Activated naive CD4-positive, alpha-beta T cell (primary cell): ENCODE measurements at places on chromosomes 1 and 21.

DNA sequence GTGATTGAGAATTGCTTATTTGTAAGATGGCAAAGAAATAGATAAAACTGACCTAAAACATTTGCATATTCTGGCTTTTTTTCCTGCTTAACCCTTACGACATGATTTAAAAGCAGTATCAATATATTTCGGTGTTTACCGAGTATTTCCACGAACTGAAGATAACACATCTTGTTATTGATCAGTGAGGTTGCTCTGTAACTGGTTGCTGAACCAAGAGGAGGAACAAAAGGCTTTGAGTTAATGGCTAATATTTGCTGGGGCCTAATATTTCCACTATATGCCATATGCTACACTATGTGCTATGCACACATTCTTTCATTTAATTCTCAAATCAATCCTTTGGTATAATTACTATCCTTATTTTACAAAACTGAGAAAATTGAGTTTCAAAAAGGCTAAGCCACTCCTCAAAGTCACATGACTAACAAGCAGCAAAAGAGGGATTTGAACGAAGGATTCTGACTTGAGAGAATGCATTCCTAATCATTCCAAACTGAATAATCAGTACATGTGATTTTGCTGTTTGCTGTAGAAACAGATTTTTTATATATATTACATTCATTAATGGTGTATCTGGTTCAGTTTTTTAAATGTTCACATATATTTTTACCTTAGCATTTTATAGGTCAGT, 346.0 kb downstream of the USP25 start:
- DNase-seq = no peak

- no peak for DNase-seq
These were observed 16.2 kb downstream of the OLFML2B start for GRCh38 chr1:162007466-162007865.

DNA sequence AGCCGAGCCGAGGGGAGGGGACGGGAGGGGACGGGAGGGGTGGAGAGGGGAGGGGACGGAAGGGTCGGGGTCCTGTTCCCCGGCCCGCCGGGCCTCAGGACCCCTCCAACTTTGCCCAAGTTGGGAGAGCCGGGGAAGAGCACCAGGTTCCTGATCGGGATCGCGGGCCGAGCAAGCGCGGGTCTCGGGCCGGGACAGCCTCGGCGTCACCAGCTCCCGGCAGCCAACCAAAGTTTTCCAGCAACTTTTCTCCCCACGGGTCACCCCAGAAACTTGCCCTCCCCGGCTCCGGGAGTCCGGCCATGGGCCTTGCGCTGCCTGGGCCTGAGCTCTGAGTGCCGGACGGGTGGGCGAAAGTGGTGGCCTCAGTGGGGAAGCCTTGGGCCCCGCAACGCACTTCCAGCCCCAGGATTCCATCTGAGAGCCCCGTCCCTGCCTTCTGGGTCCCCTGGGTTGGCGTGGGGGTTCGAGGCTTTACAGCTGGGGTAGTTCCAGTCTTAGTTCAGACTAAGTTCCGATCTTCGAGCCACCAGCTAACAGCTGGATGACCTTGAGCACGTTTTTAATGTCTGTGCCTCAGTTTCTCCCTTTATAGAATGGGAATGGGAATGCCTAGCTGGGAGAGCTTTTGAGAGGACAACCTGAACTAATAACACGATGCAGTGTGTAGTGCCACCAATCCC, 458 bp downstream of the ZC3H12A start:
- no peak for DNase-seq

- DNase-seq = no peak
These were observed 355.6 kb downstream of the PRDM2 start for GRCh38 chr1:14055442-14056223.

- no peak for DNase-seq
These were observed 46.9 kb upstream of the POFUT2 start for GRCh38 chr21:45334591-45335081.

- no peak for DNase-seq
These were observed 11.4 kb upstream of the SPSB1 start for GRCh38 chr1:9281071-9281827.

DNA sequence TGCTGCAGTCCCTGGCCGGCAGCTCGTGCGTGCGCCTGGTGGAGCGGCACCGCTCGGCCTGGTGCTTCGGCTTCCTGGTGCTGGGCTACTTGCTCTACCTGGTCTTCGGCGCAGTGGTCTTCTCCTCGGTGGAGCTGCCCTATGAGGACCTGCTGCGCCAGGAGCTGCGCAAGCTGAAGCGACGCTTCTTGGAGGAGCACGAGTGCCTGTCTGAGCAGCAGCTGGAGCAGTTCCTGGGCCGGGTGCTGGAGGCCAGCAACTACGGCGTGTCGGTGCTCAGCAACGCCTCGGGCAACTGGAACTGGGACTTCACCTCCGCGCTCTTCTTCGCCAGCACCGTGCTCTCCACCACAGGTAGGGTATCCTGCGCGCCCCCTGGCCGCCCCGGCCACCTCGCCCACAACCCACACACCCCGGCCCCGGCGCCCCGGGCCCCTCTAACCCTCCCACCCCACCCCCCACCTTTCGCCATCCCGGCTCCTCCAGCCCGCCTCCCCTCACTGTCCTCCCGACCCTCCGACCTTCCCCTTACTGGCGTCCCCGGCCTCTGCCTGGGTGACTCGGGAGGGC, 352 bp downstream of the KCNK1 start:
- no peak for DNase-seq

DNA sequence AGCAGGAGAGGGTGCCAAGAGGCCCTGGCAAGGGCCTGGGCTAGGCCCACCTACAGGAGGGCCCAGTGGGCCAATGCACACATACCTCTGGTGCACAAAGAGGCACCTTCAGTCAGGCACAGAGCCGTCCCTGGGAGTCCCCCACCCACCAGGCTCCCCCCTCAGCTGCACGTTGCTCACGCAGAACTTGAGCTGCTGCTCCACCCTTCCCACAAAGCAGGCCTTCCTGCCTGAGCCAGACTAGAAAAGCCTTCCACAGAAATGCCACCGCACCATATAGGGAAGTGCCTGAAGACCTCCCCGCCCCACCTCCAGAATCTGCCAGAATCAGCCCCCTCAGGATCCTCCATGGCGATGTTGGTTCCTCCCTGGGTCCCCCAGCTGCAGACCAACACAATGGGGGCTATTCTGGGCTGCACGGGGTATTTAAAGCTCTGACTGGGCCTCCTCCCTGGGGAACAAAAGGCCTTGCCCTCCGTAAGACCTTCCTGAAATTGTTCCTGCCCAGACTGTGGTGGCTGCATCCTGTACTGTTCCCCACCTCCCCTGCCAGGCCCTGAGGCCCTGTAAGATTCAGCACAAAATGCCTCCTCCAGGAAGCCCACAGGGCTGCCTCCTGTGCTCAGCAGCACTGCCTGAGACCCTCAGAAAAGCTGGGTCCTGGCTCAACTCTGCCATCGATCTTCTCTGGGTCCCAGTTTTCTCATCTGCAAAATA, 27.2 kb downstream of the HSPG2 start:
- DNase-seq = no peak

- DNase-seq = no peak
These were observed 10.8 kb upstream of the ZBTB48 start for GRCh38 chr1:6569033-6569432.

- DNase-seq = no peak
These were observed 722.6 kb downstream of the LRRIQ3 start for GRCh38 chr1:73475316-73475870.

DNA sequence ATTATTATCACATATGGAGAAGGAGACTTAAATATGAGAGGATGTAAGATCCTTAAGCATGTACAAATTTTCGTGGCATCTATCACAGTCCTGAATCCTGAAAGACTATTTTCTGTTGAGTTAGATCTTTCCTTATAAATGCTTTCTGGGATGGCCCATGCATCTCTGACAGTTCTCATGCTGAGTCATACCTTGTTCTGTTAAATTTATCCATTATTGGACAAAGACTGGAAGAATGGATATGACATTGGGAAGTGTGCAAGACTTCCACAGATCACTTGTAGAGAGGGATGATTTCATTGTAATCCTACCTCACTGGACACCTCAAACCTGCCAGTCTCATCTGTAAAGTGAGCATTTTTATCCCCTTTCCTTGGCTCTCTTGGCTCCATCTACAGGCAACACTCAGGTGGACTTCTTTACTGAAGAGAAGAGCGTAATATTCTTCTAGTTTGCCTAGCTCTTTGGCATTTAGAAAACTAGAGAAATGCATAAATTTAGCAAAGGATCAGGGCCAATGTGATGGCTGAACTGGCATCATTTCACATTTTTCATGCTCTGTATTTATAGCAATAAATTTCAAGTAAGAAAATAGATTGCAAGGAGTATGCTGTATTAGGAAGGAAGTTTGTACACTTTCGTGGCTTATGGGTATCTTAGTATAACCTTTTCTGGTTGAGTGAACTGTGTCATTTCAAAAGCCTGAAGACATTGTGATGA, 128.2 kb downstream of the NFIA start:
- DNase-seq = no peak
